Fibroblast of the aortic adventitia (primary cell): ENCODE measurements at places on chromosomes 2 and 18.
A peak's percentile ranks its signal among the peaks of the same experiment; 100 is the strongest.

GRCh38 chr2:128361376-128362131, 42.9 kb upstream of the HS6ST1 start:
- no peak for DNase-seq

- peak; percentile 47 for DNase-seq
Measured at GRCh38 chr18:79422022-79422782, 26.5 kb downstream of the NFATC1 start.

GRCh38 chr2:236177604-236177966, 9.4 kb upstream of the GBX2 start:
- no peak for DNase-seq

- DNase-seq = no peak
Measured at GRCh38 chr2:45978302-45978859, 318.8 kb upstream of the EPAS1 start.

GRCh38 chr18:61988100-61988499, 95.3 kb upstream of the RNF152 start:
- DNase-seq = no peak

DNA sequence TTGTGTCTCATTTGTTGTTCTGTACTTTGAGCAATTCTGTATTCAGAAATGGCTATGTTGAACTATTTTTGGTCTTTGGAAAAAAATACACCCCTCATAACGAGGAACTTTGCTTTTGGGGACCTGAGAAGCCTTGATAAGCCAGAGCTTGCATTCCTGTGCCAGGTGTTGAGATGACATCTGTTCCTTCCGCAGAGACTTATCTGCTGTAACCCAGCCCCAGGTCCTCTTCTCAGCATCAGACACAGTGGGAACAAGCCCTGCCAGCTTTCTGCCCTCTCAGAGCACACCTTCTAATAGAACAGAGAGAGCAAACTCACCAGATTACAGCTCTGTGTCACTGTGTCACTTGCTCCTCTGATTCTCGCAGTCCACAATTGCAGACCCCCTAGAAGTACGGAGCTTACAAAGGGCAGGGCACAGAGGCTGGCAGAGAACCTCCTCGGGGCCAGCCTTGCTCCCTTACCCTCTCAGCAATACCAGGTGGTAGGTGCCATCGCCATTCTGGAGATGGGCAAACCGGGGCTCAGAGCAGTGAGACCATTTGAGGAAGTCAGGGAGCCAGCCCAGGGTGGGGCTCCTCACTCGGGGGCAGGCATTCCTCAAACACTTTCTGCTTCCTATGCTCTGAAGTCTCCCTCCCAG, 97.4 kb downstream of the DDX1 start:
- DNase-seq = no peak

DNA sequence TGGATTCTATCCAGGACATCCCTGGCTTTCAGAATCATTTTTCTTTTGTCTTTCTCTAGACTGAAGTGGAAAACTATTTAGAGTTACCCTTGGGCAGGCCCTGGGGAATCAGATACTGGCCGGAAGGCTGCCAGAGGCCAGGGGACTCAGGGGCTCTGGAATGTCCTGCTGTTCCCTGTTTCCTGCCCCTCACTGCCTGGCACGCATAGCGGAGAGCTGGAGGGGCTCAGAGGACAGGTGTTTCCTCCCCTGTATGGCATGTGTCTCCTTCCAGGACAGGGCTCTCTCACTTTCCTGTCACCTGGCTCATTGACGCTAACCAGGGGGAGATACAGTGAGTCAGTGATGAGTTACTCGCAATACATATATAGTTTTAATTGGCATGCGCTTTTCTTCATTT, 38.8 kb downstream of the DYSF start:
- no peak for DNase-seq

GRCh38 chr2:179021258-179021657, 28.7 kb downstream of the CCDC141 start:
- DNase-seq = no peak

- DNase-seq = no peak
Measured at GRCh38 chr2:227824711-227825110, 11.1 kb downstream of the CCL20 start.

- peak; percentile 14 for DNase-seq
Measured at GRCh38 chr18:62784338-62784965, 69.1 kb downstream of the PHLPP1 start.

DNA sequence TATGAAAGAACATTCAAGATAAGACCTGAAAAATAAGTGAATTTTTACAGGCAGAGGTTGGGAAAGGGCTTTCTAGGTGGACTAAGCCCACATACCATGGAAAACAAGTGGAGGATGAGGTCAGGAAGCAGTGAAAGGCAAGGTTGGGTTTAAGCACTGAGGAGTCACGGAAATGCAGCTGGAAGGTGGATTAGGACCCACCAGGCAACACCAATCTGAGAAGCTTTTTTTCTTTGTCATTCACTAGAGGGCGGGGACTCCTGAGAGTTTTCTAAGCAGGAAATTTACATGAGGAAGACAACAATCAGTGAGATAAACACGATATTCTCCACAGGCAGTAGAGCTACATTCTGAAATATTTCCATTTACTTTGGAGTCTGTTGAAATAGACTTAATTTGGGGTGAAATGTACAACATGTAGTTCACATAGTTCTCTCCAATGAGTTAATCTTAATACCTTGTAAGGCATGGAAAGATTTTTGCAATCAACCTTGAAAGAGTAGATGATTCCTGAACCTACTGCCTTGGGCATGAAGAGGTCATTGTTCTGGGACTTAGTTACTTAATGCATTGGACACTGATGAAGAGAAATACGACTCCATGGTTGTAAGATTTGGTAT, 40.7 kb downstream of the VIT start:
- DNase-seq = no peak

GRCh38 chr18:79106084-79106483, 36.9 kb downstream of the ATP9B start:
- DNase-seq = no peak

- no peak for DNase-seq
Measured at GRCh38 chr18:79368681-79369080, 27.0 kb upstream of the NFATC1 start.

GRCh38 chr18:77140439-77141109, 8.0 kb upstream of the MBP start:
- DNase-seq = no peak

DNA sequence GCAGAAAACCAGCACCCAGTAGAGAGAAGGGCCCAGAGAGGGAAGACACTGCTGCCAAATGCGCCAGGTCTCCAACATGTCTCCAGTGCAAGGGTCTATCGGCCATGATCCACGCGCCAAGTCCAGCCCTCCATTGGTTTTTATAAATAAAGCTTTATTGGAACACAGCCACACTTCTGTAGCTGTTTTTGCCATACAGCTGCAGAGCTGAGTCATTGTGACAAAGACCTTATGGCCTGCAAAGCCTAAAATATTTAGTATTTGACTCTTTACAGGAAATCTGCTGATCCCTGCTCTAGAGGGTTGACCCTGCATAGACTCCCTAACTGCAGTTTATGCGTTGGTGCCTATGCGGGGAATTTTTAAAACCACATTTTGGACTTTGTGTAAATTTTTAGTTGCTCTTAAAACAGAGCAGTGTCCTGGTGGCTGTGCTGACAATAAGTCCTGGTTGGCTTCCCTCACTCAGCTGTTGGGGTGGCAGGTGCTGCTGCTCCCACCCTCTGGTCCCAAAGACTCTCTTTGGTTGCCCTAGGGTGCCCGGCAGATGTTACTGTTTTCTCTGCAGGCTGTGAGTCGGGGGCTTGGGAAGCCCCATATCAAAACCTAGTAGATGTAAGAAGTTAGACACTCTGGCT, 154.9 kb downstream of the CTIF start:
- DNase-seq = peak; percentile 52

DNA sequence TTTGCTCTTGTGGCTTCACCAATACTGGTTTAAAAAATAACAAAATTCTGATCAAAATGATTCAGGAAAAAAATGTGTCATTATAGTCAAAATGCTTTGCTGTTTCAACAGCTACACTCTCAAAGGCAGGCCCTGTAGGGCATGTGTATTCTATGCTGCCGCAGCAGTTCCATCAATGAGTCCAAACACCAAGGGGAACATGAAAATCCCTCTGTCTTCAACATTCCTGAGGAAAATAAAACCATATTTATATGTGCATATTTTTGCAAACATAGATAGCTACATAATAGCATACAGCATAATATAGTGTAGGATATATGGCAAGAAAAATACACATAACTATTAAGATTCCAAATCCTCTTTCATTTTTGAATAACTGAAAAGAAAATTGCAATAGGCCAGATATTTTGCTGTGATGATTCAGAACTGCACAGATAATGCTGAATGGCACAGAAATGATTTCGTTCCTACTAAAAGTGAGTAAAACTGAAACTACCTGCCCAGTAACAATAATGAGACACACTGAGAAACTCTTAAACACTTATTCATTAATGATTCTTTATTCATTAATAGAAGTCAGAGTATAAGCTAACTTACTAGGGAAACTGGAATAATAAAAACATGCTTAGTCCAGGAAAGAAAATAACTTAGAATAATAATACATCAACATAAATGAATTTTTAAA, 343.8 kb downstream of the SUCLG1 start:
- no peak for DNase-seq

GRCh38 chr2:66440708-66441497, 6.0 kb downstream of the MEIS1 start:
- DNase-seq = peak; percentile 64

GRCh38 chr18:68740966-68741365, 26.1 kb upstream of the TMX3 start:
- no peak for DNase-seq

GRCh38 chr2:113791697-113792590, 35.5 kb upstream of the SLC35F5 start:
- DNase-seq = peak; percentile 32

GRCh38 chr18:13551841-13552733, 174.3 kb downstream of the FAM210A start:
- no peak for DNase-seq

- DNase-seq = no peak
Measured at GRCh38 chr2:232998666-232998985, 14.4 kb downstream of the NGEF start.

GRCh38 chr2:182166406-182166805, 180.8 kb downstream of the PPP1R1C start:
- DNase-seq = no peak

- DNase-seq = no peak
Measured at GRCh38 chr2:208415897-208416296, 9.3 kb downstream of the PTH2R start.

- peak; percentile 64 for DNase-seq
Measured at GRCh38 chr2:137964066-137964858, at the start of gene HNMT. HNMT (plus strand) TSS chr2:137964473; CDS start chr2:137964492, 19 bp downstream.

- no peak for DNase-seq
Measured at GRCh38 chr2:68135448-68136320, 22.0 kb upstream of the PNO1 start.

GRCh38 chr2:235630718-235631296, 137.0 kb downstream of the AGAP1 start:
- DNase-seq = no peak

DNA sequence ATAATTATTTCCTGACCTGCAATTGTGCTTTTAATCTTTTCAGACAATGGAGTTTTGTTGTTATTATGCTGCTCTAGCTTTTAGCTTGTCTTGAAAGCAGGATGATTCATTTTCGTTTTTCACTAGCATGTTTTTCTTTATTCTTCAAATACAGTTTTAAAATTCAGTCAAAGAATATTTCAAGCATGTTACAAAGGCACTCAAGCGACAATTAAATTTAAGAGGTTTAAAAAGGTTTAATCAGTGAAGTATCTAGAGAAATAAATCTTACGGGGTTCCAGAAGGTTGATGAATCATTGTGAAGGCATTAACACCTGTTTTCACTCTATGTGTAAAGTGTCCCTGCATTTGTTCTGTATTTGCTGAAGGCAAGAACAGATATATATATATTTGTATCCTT, 390.7 kb upstream of the TMEFF2 start:
- DNase-seq = no peak

- no peak for DNase-seq
Measured at GRCh38 chr2:66512626-66513025, 77.7 kb downstream of the MEIS1 start.

DNA sequence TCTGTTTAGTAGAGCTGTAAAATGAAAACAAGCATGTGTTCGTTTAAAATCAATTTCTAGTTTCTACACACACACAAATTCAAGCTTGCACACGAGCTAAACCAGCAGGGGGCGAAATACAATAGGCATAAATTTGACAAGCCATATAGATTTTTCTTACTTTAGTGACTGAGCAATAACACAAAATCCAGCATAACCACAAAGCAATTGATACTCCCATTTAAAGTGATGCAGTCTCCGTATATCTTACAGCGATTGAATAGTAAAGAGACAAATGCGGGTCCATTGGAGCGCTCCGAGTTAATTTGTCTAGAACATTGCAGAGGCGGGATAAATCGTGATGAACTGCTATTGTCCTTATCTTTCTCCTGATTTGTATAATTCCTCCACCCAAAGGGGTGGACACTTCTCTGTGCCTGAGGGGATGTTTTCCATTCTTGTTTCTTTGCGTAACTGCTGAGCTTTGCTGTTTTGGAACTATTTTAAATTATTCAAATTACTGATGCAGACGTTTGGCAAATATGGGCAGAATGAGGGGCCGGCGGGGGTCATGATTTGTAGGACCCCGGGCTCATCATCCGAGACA, 1.2 kb upstream of the AFTPH start:
- peak; percentile 93 for DNase-seq

GRCh38 chr2:237156031-237156856, 70.6 kb downstream of the COPS8 start:
- no peak for DNase-seq

GRCh38 chr2:196598412-196598811, 41.1 kb upstream of the CCDC150 start:
- no peak for DNase-seq

- peak; percentile 90 for DNase-seq
Measured at GRCh38 chr18:12287684-12288402, 20.2 kb upstream of the TUBB6 start.

DNA sequence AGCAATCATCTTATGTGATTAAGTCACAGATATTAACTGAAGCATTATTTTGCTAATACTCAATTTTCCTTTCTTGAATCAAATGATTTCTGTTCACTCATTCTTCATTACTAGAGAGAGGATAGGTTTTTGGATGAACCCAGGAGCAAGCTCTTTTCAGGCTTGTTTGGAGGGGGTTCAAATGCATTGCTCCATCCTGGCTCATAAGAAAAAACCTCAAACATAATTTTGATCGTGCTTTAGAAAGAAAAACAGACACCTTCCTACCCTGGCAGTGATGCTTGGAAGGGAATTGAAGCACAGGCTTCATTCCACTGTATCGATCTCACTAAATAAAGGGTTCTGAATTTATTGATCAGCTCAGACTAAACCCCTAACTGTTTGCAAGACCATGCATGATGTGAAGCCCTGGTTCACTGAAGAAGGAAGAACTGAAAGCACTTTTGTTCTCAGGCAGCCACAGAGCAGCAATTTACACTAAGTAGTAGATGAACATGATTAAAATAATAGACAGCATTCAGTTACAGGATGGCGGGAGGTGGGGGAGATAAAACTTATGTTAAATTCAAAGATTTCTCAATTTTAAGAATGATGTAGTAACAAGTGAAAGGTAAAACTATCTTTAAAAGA, 53.4 kb downstream of the CDH2 start:
- DNase-seq = peak; percentile 62

DNA sequence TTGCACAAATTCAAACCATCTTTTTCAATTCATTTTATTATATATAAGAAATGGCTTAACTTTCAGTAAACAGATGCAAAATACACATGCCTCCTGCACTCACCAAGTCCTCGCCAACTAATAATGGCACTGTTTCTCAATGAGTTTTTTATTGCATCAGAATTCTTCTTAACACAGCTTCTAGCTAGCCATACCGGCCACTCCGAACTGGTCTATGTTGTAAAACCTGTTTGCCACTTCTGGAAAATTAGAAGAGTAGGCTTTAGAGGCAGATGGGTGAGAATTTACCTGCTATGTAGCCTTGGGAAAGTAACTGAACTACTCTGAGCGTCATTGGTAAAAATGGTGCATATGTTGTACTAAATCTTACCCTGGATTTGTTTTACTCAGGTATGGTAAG, 100.6 kb upstream of the LHCGR start:
- DNase-seq = no peak
